ENCODE measurements at places on chromosomes 3 and 15.

DNA sequence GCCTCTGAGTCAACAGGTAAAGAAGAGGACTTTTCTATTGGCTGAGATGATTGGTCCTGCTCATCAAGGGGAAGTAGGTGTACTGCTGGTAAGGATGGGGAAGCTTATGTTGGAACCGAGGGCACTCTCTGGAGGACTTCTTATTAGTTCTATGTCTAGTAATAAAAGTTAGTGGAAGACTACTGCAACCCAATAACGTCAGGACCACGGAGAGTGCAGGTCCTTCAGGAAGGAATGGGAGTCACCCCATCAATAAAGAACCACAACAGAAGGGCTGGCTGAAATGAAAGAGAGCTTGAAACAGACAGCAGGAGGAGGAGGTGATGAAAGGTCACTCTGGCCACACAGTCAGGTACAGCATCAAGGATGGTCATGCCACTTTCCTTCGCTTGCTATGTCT lies 68.8 kb upstream of the PRR23E start:
- no peak overlapping the region for H3K4me3 ChIP-seq
- no peak for DNase-seq
- H3K27me3 ChIP-seq: peaks cover 38% of the 10 kb centered on the region
- H3K36me3 ChIP-seq: no peaks in the 10 kb centered on the region
- no peak overlapping the region for H3K27ac ChIP-seq

- no peak overlapping the region for H3K27ac ChIP-seq
- H3K4me3 ChIP-seq: no peak overlapping the region
- no peaks in the 10 kb centered on the region for H3K4me1 ChIP-seq
- peaks cover 51% of the 10 kb centered on the region for H3K27me3 ChIP-seq
- no peaks in the 10 kb centered on the region for H3K36me3 ChIP-seq
These were observed 23.1 kb downstream of the SST start for GRCh38 chr3:187646906-187647660.

DNA sequence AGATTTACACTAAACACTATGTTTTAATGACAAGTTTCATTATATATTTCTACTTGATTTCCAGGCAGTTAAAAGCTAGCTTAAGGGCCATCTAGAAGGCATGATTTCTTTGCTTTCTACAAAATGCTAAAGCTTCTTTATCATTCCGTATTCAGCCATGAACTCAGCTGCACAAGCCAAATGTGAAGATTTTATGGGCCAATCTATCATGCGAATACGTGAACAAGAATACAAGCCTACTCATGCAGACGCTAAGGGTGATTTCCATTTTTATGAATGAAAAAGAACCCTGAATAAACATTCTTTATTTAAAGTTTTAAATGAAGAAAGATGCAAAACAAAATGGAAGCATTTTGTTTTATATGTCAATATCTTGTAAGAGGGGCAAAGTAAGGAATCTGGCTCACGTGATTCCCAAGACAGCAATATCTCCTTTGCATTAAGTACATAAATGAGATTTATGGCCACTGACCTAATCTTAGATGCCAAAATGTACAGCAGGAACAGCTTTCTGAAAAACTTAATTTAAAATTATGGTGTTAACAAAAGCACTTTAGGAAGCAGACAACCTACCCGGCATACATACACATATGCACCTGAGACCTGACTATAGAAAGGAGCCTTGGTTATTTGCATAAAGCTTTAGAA lies 215.8 kb downstream of the DPH6 start:
- no peak for DNase-seq
- H3K27ac ChIP-seq: no peak overlapping the region
- H3K4me1 ChIP-seq: no peaks in the 10 kb centered on the region
- no peaks in the 10 kb centered on the region for H3K27me3 ChIP-seq

- H3K4me1 ChIP-seq: no peaks in the 10 kb centered on the region
- no peak overlapping the region for H3K27ac ChIP-seq
- H3K27me3 ChIP-seq: no peaks in the 10 kb centered on the region
- no peak for DNase-seq
These were observed 563.5 kb downstream of the PDCD6IP start for GRCh38 chr3:34361921-34362320.

DNA sequence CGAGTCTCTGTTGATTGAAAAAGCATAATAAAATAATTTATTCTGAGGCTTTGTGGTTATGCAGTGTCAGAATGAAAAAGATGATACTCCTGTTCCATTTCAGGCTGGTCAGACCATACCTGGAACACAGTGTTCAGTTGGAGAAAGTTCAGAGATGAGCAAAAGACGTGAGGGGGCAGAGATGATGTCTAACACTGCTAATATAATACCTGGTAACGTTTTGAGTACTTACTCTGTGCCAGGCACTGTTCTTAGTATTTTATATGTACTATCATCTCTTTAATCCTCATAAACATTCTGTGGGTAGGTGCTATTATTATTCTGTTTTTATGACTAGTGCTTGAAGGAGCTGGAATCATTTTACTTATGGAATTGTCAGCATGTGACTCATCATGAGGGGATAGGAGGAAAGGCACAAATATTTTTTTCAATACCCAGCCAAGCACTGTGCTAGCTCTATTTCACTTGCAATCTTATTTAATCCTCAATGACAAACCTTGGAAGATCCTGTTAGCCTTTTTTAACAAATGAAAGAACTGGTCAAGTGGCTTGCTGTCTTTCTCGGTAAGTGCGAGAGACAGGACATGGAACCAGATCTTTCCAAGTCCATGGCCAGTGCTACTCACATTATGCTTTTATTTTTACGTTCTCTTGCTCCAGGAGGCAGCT lies 31.8 kb downstream of the IQGAP1 start:
- H3K27ac ChIP-seq: peak overlapping the region; percentile 89
- no peaks in the 10 kb centered on the region for H3K27me3 ChIP-seq
- H3K36me3 ChIP-seq: peaks cover 10% of the 10 kb centered on the region
- peaks cover 48% of the 10 kb centered on the region for H3K4me1 ChIP-seq
- DNase-seq: no peak
- H3K4me3 ChIP-seq: peak overlapping the region; percentile 49
